ENCODE measurements at places on chromosomes 16 and 17.

- no peak for DNase-seq
Measured at GRCh38 chr16:14146445-14146844, 75.3 kb downstream of the MRTFB start.

DNA sequence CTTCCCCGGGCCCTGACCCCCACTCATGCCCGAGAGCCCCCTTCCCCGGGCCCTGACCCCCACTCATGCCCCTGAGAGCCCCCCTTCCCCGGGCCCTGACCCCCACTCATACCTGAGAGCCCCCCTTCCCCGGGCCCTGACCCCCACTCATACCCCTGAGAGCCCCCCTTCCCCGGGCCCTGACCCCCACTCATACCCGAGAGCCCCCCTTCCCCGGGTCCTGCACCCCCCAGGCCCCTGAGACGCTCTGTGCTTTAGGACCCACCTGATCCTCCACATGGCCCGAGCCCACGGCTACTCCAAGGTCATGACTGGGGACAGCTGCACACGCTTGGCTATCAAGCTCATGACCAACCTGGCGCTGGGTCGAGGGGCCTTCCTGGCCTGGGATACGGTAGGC, 6.8 kb downstream of the CTU2 start:
- no peak for DNase-seq

- no peak for DNase-seq
Measured at GRCh38 chr17:79196913-79197312, 122.3 kb downstream of the ENGASE start.

DNA sequence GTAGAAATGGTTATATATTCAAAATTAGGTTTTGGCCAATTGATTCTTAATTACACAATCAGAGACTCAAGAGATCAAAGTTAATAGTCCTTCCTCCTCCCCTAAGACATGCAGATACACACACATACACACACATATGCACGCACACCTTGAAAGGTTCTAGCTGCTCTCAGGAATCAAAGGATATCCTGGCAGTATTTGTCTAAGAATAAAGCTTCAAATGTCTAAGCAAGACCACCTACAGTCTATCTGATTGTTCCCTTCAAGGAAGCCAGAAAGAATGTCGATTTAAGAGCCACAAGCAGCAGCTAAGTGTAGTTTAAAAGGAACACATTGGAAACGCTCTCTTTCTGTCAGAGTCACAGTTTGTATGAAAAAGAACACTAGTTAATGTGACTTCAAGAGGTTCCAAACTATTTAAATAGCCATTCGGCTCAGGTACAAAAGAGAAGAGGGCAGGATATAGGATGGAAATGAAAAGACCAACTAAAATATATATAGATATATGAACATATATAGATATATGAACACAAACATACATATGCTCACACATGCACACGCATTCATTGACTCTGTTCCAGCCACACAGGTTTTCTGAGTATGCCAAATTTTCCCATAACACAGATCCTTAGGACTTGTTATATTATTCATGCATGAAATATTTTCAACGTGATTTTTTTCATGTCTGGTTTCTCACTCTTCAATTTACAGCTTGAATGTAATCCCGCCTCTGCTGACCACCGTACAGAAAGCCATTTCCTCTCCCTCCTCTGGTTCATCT, 79.0 kb downstream of the CDH8 start:
- no peak for DNase-seq

DNA sequence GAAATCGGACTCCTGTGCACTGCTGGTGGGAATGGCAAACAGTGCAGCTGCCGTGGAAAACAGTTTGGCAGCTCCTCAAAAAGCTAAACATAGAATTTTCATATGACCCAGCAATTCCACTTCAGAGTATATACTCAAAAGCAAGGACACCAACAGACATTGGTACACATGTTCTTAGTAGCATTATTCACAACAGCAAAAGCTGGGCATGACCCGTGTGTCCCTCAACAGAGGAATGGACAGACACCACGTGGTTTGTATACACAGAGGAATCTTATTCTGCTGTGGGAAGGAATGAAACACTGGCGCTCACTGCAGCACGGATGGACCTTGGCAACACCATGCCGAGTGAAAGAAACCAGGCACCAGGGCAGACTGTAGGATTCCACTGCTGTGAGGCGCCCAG, 16.0 kb downstream of the NPTX1 start:
- DNase-seq = no peak

GRCh38 chr17:38329808-38330730, 13.7 kb downstream of the GPR179 start:
- no peak for DNase-seq

DNA sequence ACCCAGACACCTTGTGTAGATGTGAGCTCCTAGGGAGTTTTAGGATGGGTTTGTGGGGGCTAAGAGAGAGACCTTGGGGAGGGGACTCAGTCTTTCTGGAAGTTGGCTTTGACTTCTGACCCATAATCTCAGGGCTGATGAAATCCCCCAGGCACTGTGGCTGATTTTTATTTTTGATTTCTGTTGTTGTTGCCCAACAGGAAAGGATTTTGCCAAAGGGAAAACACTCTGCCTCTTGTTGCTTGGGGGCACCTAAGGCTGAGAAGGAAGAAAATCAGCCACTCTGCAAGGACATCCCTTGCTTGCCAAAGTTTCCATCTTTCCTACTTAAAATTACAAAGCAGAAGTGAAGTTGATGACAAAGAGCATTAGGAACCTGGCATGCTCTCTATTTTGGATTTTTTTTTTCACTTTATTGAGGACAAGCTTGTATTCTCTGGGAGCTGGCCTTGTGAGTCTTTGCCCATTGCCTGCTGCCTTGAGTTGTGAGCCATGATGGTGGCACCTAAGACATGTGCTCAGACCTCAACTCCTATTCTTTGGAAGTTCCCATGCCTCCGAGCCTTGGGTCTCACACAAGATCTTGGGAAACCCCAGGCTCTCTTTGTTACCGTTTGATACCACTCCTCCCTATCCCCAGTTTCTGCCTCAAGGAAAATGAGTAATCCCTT, 3.2 kb upstream of the C1QTNF1 start:
- DNase-seq = peak; percentile 54

DNA sequence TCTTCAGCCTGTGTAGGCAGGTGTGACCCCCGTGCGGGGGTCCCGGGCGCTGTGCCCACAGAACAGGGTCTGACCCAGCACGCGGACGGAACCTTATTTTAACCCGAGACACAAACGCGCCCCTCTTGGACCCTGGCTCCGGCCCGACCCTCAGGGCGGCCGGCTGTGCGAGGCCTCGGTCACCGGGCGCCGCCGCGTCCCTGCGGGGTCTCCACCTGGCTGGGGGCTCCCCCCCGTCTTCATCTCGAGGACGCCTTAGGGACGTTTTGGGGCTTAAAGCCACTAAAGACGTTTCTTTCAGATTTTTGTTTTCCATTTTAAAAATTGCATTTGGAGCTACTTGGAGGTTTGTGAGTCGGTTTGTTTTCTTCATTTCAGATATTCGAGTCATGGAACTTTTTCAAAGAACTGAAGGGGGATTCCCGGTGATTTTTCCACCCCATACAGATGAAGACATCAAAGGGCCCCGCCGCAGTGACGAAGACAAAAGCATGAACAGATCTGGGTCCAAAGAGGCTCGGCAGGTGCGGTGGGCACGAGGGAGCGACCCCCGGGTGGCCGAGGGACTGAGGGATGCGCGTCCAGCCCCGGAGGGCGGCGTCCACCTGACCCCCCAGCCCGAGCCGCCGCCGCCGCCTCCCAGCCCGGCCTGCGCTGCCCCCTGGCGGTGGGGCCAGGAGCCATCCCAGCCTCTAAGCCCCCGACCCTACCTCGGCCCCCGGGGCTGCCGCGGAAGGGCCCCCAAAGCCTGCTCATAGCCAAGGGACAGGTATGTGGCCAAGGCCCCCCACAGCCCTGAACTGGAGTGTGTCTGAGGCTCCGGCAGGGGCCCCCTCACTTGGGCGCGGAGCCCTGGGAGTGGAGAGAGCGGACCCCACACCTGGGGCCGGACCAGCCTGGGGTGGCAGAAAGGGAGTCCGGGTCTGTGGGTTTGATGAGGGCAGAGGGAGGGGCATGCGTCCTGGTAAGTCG, 3.8 kb upstream of the CD7 start:
- peak; percentile 44 for DNase-seq

DNA sequence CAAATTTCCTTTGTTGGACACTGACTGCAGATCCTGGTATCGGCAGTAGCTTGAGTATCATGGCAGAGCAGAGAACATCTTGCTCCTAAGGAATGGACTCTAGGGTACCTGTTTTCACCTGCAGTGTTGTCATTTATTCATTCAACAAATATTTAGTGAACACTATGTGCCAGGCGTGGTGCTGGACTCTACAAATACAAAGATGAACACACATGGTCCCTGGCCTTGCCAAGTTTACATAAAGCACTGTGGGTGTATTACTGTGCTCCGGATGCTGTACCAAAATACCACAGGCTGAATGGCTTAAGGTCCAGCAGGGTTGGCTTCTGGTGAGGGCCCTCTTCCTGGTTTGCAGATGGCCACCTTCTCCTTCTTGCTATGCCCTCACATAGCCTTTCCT, 14.2 kb upstream of the CCR7 start:
- DNase-seq = no peak

DNA sequence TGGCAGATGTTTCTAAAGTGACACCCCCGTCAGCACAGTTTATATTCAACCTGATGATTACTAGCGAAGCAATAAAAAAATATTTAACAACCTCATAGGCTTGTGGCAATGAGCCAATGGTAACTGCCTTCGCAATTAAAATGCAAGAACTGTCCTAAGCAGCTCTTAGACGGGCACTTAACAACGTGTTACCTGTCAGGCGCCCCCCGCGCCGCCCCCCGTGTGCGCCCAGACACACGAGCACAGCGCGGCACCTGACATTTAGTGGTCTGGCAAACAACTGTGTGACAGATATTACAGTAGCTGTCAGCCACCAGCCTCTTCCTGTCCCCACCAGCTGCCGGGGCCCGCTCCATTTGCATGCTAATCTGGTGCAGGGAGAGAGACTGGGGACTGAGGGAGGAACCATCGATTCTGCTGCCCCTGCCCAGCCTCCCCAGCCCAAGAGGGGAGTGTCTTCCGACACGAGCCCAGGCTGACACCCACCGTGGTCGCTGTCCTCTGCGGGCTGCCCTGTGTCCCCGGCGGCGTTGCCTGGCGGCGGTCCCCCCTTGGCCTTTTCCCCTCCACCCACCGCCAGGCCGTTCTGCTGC, 12.7 kb downstream of the NDUFAF8 start:
- DNase-seq = no peak

DNA sequence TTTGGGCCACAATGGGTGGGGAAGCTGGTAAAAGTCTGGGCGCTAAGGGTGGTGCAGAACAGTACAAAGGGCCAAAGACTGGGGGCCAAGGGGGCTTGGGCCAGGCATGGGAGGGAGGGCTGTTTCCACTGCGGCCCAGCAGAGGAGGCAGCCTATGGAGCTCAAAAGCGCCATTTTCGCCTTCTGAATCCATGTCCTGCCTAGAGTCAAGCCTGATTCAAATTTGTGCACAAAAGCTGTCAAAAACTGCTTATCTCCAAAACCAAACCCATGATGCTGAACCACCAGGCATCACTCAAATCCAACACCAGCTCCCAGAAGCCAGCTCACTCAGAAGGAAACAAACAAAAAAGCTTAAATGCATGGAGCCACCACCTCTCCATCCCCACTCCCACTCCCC, 16.0 kb downstream of the COG7 start:
- DNase-seq = no peak

- DNase-seq = peak; percentile 93
Measured at GRCh38 chr16:67514382-67514828, 14.2 kb upstream of the RIPOR1 start.

DNA sequence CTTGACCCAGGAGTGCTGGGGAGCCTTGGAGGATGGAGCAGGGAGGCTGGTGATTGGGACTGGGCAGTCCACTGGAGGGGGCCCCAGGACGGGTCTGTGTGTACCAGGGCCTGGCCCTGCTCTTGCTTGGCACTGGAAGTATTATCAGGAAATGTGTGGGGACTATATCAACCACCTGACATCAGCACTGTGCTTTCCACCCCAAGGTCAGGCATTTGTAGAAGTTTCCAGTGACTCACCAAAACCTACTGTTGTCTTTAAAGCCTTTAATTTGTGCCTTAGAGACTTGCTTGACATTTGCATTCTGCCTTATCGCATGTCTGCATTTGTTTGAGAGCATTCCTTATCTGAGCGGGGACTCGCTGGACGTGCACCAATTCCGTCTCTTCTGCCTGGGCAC, 323.1 kb downstream of the FOXL1 start:
- peak; percentile 48 for DNase-seq

DNA sequence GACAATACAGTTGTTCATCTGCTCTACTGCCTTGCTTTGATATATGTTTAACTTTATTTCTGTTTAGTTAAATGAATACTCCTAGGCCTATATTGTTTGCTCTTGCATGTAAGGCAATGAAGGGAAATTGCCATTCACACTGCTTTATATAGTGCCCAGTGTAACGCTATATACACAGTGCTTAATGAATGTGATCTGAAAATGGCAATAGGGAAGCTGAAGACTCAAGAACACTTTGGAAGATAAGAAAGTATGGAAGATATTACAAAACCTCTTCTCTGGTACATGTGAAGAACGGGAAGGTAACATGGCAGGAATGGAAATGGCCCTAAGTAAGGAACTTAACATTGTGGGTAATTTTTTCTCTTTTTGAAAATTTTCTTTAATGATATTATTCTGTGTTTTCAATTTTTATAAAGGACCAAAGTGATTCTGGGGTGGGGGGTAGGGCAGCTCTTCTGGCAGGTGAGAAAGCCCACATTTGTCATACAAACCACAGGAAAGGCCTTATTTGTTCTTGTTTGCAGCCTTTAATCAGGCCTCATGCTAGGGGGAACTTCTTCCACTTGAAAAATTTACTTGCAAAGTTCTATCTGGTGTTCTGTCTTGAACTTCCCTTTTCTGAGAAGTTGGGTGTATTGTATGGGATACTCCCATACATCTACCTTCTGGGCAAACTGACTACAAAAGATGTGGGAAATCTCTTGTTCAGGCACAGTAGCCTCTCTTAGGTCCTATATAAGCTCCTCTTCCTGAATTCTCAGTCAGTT, 100.8 kb upstream of the CORO6 start:
- DNase-seq = no peak

- DNase-seq = peak; percentile 87
Measured at GRCh38 chr17:5788266-5788900, 204.1 kb upstream of the NLRP1 start.

GRCh38 chr17:48915459-48916282, 7.5 kb downstream of the UBE2Z start:
- DNase-seq = peak; percentile 98

DNA sequence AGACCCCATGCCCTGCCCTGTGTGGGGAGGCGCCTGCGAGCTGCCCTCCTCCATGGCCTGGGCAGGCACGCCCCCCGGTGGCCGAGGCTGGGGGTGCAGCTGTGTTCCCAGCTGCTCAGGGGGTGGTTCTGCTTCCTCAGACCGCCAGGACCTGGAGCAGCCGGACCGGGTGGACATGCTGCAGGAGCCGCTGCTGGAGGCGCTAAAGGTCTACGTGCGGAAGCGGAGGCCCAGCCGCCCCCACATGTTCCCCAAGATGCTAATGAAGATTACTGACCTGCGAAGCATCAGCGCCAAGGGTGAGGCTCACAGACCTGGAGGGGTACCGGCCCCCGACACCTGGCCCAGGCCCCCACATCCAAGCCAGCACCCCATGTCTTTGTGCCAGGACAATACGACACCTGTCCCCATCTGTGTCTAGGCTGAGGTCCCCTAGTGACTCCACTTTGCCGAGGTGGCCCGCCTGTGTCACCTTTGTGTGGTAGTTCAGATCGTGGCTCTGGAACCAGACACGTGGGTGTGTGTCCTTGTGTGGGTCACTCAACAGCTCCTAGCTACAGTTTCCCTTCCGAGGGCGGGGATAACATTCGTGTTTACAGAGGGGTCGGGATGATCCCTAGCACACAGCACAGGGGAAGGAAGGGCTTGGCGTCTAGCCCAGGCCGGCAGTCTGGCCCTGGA, 9.3 kb downstream of the GJD3 start:
- DNase-seq = peak; percentile 62
